ENCODE measurements at places on chromosomes 4 and X.

DNA sequence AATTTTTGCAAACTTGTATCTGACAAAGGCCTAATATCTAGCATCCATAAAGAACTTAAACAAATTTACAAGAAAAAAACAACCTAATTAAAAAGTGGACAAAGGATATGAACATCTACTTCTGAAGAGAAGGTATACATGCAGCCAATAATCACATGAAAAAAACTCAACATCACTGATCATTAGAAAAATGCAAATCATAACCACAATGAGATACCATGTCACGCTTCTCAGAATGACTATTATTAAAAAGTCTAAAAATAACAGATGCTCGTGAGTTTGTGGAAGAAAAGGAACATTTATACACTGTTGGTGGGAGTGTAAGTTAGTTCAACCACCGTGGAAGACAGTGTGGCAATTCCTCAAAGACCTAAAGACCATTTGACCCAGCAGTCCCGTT, 24.0 kb downstream of the CEP44 start:
- DNase-seq, result no peak

DNA sequence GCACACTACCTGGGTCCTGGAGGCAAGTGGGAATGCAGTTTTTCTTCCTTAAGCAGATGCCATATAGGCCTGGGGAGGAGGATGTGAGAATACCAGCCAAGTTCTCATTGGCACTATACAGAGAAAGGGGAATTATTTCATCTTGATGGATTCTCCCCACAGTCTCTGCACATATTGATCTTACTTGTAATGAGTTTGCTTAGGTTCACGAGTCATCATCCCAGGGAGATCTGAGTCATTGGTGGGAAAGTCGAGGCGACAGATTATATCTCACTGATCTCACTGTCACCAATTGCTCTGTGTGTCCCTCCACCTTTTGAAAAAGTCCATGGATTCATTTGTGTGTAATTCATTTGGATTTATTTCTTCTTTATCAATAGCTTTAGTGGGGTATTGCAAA, 156.8 kb downstream of the AR start:
- DNase-seq, result no peak

- no peak for DNase-seq
Observed at GRCh38 chrX:131791608-131792355, 231.3 kb upstream of the STK26 start.

DNA sequence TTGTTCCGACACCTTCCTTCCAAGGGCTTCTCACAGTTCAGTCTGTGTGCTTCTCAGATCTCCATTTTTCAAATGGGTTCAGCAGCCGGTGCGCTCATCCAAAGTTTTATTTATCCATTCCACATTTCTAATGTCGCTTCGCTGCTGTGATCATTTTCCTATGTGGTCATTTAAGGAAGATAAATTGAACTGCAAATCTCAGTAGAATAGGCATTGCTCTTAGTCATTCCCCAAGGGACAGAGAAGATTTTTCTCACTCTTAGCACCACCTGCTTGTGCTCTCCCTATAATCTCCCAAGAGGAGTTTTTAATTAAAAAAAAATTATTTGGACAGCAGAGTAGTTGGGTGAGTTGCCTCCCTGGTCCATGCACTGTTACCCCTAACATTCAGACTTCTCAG, 278.9 kb upstream of the GATB start:
- DNase-seq, result no peak

GRCh38 chr4:99002279-99002678, 6.8 kb downstream of the METAP1 start:
- DNase-seq, result no peak

DNA sequence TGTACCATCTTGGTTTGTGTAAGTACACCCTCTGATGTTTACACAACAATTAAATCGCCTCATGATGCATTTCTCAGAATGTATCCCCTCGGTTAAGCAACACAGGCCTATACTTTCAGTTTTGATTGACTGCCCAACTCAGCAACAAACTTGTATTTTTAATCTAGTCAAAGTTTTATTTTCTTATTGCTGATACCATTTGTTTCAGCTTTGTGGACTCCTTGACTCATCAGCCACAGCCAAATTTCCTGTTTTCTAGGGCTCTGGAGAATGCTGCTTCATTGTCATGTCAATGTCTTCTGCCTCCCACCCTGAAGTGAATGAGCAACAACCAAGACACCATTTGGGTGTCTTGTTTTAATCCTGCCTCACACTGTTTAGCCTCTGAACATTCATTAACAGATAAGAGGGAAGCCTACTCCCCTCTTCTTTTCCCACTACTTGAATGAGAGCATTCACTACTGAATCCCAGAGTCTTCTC, 14.0 kb downstream of the BBS12 start:
- DNase-seq, result no peak

GRCh38 chr4:179353786-179354185, 1911.5 kb upstream of the AGA start:
- DNase-seq, result no peak

- DNase-seq, result no peak
Observed at GRCh38 chrX:150361777-150362351, 1.3 kb upstream of the MAMLD1 start.

GRCh38 chrX:11351375-11352295, 58.4 kb downstream of the AMELX start:
- no peak for DNase-seq

GRCh38 chr4:7253837-7254236, 61.5 kb downstream of the SORCS2 start:
- DNase-seq, result no peak

GRCh38 chr4:53186714-53187358, 179.0 kb downstream of the SCFD2 start:
- DNase-seq, result no peak

GRCh38 chrX:154084449-154085300, 12.8 kb downstream of the MECP2 start:
- no peak for DNase-seq

- no peak for DNase-seq
Observed at GRCh38 chr4:110503270-110504083, 27.5 kb downstream of the ENPEP start.

Data from stimulated activated CD4-positive, alpha-beta T cell treated with anti-CD3 and anti-CD28 coated beads, Interleukin-2, amount 100 ng/mL, for 4 hours (primary cell).